Activated gamma-delta T cell (primary cell): ENCODE measurements at places on chromosomes 3 and 15.

GRCh38 chr3:46030626-46031025, 3.3 kb upstream of the XCR1 start:
- no peak for DNase-seq

DNA sequence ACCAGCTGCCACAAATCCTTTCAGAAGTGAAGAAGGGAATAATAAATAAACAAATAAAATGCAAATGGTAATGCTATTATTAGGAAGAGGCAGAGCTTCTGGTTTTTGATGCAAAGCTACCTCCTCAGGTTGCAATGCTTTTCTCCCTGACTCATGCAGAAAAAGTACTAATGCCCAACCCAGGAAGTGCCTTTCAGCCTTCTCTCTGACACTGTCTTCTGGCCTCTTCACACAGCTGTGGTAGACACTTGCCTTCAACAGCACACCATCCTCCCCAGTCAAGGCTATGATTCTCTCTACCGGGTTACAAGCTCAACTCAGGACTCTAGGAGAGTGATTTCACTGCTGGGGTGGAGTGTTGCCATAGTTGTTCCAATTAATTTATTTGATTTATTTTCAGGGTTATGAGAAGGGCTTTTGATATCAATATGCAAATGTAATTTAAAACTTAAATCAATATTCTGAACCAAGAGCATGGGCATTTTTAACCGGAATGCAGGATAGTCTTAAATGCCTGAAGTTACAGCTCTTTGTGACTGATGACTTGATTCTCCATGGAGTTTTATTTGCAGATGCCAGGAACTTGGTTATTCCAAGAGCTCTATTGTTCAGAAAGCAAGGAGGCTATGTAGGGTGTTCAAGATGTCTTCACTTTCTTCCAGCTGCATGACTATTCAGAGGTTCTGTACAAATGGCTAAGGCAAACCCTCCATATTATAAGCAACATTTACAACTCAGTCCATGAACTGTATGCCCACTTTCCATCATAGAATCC, 27.1 kb upstream of the GALNT15 start:
- DNase-seq: no peak

- DNase-seq: no peak
These were observed 5.0 kb downstream of the GATA2 start for GRCh38 chr3:128487813-128488635.

DNA sequence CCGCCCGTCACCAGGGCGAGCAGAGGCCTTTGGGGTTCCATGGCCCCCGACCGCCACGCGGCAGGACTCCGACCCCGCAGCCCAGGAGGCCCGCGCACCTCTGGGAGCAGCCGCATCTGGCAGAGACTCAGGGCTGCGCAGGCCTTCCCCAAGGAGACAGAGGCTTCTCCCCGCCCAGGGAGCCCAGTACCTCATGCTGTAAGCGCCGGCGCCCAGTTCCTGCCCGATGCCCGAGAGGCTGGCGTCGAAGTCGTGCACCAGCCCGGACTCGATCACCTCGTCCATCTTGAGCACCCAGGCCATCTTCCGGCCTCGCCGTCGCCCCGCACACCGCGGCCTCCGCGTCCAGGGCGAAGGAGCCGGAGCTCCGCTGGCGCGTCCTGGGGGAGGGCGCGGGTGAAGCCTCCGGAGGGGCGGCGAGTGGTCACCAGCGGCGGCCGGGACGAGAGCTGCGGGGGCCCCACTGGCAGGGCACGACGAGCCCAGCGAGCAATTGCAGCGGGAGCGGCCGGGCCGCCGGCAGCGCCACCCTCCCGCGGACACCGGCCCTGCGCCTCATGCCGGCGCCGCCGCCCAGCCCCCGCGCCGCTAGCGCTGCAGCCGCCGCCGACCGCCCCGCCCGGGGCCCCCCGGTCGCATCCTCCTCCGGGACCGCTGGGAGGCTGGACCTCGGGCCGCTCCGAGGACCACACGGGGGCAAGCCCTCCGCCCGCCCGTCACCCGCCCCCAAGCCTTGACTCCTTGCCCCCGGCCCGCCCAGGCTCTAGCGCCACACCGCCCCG, 468 bp downstream of the UBP1 start:
- DNase-seq: peak; percentile 48

DNA sequence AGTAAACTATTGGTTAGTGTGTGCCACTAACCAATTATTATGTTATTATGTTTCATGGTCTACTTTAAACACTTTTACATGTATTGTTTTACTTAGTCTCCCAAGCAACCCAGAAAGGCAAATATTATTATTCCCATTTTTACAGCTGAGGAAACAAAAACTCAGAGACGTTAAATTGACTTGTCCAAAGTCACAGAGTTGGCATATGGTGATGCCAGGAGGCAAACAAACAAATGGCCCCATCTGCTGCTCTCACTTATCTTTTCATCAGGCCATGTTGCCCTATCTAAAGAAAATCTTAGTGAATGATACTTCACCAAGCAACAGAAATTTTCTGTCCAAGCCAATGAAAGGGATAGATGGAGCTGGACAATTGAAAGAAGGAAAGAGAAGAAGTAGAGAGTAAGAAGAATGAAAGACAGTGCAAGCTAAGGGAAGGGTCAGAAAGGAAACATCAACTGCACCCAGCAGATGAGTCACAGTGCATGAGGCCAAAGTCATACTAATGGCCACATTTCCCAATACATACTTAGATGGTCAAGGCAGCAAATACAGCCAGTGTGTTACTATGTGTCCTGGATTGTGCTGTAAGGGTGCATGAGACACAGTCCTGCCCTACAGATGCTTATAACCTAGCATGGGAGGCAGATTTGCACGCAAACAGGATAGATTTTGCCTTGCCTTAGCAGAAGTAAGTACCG, 266.9 kb downstream of the KCNMB2 start:
- no peak for DNase-seq

- no peak for DNase-seq
These were observed 13.8 kb downstream of the HDAC11 start for GRCh38 chr3:13493867-13494441.

DNA sequence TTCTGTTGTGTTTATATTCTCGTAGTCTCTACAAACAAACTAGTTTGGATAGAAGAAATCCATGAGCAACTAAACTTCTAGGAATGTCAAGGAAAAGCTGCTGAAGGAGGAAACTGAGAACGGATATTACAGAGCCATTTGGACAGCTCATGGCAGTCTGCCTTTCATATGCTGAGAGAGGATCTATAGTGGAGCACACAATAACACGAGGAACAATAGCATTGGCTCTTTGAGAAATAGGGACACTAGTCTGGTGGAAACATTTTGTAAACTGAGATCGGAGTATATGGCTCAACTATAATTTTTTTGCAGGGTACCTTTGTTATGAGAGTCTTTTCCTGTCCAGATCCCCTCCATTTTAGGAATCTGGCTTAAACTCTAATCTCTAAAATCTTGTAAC, 200.5 kb downstream of the CLSTN2 start:
- DNase-seq: no peak

GRCh38 chr3:71189480-71189879, 394.0 kb downstream of the FOXP1 start:
- DNase-seq: no peak

DNA sequence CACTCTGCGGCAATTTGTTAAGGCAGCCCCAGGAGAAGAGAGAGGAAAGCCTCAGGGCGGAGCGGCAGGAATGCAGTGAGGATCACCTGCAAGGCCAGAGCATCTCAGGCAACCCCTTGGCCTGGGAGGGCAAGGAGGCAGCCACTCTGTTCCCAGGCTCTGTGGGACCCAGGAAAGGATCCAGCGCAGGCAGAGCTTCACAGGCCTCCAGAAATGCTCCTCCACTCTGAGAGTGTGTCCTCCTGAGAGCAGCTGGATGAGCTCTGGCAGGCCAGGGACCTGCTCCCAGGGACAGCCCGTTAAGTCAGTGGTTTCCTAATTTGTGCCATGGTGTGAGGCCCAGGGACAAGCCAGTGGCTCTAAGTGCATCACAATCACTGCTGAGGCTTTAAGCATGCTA, 35.2 kb downstream of the RAB6B start:
- DNase-seq: no peak

GRCh38 chr3:77563012-77563411, 523.1 kb downstream of the ROBO2 start:
- no peak for DNase-seq

- no peak for DNase-seq
These were observed 276.5 kb downstream of the TBL1XR1 start for GRCh38 chr3:176920766-176921160.

GRCh38 chr3:142180761-142181362, 31.5 kb upstream of the TFDP2 start:
- DNase-seq: no peak

- DNase-seq: no peak
These were observed 111.7 kb downstream of the NUP210 start for GRCh38 chr3:13308380-13308801.

DNA sequence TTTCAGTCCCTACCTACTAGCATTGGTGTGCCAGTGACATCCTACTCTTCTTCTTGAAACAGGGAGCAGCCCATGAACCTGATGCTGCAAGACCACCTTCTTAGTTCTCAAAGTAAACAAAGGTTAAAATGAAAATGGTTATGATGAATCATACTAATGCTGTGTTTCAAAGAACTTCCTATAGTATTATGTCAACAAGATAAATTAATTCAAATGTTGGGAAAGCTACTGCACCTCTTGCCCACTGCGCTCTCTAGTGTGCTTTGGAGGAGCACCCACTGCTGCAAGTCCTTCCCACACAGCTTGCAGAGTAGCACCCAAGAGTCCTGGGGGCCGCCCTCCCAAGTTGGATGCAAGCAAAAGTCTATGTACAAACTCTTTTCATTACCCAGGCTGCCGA, 81.1 kb downstream of the CD200R1L start:
- DNase-seq: no peak

GRCh38 chr3:36893137-36893557, 51.7 kb downstream of the TRANK1 start:
- no peak for DNase-seq

DNA sequence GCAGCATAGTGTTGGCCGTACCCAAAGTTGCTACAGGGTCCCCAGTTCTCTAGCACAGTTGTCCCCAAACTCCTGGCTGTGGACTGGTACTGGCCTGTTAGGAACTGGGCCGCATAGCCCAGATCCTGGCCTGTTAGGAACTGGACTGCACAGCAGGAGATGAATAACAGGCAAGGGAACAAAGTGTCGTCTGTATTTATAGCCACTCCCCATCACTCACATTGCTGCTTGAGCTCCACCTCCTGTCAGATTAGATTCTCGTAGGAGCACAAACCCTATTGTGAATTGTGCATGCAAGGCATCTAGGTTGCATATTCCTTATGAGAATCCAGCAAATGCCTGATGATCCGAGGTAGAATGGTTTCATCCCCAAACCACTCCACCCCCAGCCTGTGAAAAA, 604.0 kb upstream of the LMCD1 start:
- no peak for DNase-seq

DNA sequence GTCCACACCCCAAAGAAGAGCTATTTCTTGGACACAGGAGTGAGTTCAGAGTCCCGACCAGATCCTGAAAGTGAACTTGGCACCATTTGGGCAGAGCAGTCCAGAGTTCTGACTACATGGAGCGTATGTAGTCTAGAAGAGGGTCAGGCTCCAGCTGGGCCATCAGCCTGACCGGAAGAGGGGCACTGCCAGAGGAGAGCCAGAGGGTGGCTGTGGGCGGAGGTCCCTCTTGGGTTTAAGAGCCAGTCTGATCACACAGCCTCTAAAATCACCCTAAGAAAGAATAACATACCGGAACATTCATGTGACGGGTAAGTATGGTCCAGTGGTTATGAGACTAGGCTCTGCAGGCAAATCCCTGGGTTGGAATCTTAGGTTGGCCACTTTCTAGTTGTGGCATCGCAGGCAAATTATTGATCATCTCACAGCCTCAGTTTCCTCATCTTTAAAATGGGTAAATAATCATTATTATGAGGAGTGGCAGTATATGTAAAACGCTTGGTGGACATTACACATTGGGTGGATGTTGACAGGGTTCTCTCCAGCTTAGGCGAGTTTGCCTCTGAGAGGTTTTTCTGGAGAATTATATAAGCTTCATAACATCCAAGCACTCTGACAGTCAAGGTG, 2.1 kb upstream of the RAP2B start:
- no peak for DNase-seq

- no peak for DNase-seq
These were observed 19.2 kb downstream of the CPA3 start for GRCh38 chr3:148884261-148884660.

DNA sequence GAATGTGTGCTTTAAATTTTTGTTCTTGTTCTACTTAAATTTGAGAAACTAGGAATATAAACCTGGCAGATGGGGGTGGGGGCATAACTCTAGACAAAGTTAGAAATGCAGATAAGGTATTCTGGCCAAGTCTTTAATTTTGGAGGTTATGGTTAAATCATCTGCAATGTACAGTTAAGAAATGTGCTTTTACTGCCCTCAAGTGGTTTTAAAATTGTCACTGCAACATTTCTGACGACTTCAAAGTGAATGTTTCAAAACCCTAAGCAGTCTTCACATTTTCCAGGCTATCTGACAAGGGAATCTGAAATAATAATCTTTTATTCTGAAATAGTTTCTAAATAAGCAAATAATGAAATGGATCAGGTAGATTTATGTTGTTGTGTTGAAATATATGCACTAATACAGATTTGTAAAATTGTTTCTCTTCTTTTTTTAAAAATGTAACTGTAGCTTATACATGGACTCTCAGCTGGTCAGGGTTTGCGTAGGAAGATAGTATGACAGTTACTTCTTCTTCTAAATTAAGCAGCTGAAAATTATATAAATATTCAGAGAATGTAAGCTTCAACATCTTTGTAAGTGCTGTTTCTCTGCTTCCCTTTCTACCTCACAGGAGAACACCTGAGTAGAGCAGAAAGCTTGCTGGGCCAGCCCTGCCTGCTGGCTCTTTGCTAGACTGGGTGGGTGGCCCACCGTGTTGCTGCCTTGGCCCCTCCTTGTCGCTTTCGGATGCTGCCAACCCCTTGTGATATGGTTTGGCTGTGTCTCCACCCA, 45.0 kb downstream of the SUCNR1 start:
- DNase-seq: no peak

DNA sequence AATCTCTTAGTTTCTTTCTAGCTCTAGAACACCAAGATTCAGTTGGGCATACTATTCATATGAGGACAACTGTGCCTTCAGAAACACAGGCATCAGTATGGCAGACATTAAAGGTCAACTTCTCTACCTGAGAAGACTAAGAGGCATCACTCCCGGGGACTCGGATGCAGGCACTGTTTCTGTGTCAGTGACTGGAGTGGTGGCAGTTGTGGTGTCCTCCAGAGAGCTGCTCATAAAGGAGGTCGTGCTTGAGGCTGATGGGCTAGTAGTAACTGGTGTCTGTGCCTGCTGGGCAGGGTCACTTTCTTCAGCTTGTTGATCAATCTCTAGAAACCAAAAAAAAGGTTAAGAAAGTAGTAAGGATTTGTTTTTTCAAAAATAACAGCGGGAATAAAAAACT, 75.2 kb downstream of the FBXL22 start:
- no peak for DNase-seq

- DNase-seq: no peak
These were observed 1215.5 kb downstream of the ROBO2 start for GRCh38 chr3:78255403-78255802.

DNA sequence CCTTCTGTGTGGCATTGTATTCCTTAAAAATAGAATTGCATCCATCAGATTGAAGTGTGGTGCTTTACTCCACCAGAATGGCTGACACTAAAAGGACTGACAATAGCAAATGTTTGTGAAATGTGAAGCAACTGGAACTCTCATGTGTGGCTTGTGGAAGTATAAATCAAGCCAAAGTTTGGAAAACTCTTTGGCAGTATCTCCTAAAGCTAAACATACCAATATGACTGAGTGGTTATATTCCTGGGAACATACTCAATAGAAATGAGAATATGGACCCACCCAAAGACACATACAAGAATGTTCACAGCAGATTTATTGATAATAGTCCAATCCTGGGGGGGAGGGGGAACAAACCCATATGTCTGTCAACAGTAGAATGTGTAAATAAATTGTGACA, 87.1 kb downstream of the RARB start:
- no peak for DNase-seq

- no peak for DNase-seq
These were observed 47.5 kb upstream of the LIMD1 start for GRCh38 chr3:45546716-45547701.
